ENCODE measurements at places on chromosomes 7 and 10.

DNA sequence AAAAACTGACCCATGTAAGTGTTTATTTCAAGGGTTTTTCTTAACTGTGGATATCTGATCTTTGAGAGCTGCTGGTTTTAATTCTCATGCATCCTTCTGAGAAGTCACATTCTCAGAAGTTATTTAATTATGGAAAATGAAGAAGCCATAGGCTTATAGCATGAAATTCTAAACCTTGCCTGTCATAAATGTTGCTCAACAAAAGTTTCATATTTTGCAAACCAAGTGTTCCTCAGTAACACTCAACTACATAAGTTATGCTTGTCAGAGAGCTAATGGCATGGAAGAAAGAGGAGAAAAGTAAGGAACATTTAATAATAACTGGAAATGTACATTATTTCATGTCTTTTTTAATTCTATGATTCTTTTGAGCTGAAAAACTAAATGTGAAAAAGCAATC is 78.6 kb upstream of the MPP7 start:
- no peak for DNase-seq

DNA sequence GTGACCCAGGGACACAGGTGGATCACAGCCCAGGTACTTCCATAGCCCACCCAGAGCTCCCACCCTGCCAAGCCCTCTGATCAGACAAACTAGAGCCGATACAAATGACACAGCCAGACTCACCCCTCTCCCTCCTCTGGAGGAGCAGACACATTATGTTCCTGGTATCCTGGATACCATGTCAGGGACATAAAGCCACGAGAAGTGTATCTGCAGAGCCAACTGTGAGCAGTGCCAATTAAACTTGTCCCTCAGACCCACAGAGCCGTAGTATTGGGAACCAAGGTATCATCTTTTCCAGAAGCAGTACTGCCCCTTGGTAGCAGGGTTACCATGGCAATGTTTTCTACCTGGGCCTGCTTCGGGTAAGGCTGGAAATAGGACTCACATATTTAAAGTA is 47.3 kb upstream of the CPXM2 start:
- DNase-seq = no peak

DNA sequence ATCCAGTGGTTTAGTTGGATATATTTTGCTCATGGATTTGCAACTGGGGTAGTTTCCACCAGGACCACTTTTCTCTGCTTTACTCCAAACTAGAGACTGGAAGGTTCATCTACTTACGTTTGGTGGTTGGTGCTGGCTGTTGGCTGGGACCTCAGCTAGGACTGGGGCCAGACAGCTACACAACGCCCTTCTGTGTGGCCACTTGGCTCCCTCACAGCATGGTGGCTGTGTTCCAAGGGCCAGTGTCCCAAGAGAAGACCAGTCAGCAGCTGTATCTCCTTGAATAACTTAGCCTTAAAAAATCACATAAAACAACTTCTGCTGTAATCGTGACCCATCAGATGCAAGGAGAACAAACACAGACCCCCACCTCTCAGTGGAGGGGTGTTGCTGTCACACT is 4.2 kb upstream of the KCNH2 start:
- no peak for DNase-seq

GRCh38 chr10:86611386-86611785 is 43.0 kb upstream of the OPN4 start:
- DNase-seq = no peak

- no peak for DNase-seq
These were observed 120.0 kb downstream of the SGMS1 start for GRCh38 chr10:50503661-50504320.

GRCh38 chr7:157775560-157776332 is 438.9 kb downstream of the DNAJB6 start:
- DNase-seq = no peak

- DNase-seq = no peak
These were observed 207.3 kb upstream of the BMPER start for GRCh38 chr7:33698041-33698440.

DNA sequence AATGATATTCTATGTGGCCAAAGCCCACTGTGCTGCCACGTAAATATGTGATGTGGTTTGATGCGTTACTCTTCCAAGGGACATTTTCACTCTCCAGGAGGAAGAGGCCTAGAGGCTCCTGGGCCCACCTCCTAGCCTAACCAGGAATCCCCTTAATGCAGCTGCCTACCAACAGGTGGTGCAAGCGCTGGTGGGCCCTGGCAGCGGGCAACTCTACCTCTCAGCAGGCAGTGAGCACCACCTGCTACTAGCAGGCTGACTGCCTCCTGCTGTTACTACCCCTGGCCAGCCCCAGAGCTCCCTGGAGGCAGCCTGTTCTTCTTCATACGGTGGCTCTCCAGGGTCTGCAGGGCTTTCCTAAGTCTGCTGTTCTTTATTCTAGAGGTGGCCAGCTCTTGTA is 62.8 kb downstream of the CDH23 start:
- DNase-seq = no peak

DNA sequence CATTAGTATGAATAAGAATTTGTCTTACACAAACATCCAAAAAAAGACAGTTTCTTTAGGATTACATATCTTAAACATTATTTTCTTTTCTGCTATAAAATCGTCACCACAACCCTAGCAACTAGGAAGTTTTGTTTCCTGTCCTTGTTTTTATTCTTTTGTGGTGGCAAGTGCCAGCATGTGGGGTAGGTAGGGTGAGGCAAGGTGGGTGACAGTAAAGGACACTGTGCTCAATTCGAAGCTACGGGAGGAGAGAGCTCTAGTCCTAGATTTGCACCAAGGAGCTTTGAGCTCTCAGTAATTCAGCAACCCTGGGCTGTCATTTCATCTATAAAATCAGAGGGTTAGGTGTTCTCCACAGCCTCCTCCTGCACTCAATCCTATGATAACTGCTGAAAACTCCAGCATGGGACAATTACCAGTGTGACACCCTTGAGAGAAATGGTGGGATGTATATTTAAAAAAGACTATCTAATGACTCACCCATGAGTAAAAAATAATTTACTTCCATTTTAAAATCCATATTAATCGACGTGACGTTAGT is 187.1 kb downstream of the FAM107B start:
- DNase-seq = no peak

DNA sequence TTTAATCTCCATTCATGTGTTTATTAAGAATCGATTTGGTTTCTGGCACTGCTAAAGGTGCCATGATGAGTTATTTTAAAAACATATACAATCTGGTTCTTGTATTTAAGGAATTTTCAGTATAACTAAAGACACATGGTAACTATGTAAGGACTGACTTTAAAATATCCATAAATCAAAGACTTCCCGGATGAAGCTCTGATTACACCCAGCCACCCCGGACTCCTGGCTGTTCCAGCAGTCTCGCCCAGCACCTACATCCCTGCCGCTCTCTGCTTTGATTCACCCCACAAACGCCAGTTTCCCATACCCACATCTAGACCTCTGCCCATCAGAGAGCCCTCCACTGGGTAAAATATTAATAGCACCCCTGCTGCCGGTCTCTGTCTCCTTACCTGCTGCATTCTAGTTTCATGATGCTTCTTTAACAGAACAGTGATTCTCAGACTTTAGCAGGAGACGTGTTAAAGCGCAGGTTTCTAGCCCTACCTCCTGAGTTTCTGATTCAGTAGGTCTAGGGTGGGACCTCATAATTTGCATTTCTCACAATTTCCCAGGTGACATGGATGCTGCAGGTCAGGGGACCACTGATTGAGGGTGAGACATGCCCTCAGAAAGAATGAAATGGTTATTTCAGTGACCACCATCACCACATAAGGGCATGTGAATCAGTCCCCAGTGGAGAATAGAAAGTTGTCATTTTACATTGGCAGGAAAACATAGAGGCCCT is 185.7 kb downstream of the KIAA1217 start:
- no peak for DNase-seq

DNA sequence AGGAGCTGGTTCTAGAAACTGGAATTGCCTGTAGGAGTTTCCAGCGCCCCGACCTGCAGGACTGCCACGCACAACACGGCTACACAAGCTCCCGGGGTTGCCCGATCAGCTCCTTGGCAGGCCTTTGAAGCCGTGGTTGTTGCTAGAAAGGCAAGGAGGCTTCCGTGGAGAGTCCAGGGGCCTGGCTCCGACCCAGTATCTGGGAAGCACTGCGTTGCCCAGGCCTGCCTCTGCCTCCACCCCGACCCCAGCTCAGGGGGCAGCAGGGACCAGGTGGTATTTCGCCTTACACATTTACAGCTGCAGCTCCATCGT is 54.4 kb downstream of the PROSER2 start:
- DNase-seq = no peak

All from activated CD8-positive, alpha-beta memory T cell treated with anti-CD3 and anti-CD28 coated beads, Interleukin-2, amount 50 U/mL, for 48 hours (primary cell).